ENCODE measurements at places on chromosomes 2 and 18.

GRCh38 chr2:230552181-230552580, 136.2 kb downstream of the SP100 start:
- DNase-seq = no peak

GRCh38 chr2:186382932-186383331, 103.1 kb upstream of the ZC3H15 start:
- no peak for DNase-seq

- no peak for DNase-seq
Observed at GRCh38 chr2:52881606-52882005, 886.0 kb upstream of the CHAC2 start.

- no peak for DNase-seq
Observed at GRCh38 chr18:34870555-34871310, 160.6 kb downstream of the DTNA start.

All from caudate nucleus (tissue), 63 donors.